ENCODE measurements at places on chromosomes 5 and 9.

- peak; percentile 95 for DNase-seq
Observed at GRCh38 chr5:68303754-68304420, 88.3 kb downstream of the PIK3R1 start.

DNA sequence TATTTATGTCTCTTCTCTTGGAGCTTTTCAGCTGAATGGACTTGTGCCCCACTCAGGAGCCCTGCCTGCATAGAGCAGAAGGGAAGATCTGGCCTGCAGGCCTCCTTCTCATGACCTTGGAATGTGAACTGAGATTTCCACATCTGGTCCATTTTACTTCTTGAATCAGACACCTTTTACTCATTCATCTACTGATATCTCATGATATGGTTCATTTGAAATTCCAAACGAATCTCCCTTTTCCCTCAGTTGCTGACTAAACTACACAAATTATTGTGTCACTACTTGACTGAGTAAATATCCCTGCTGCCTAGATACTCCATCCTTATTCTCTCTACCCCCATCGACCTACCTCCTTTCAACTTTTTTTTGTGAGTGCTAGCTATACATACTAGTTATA is 138.7 kb downstream of the PLCXD3 start:
- no peak for DNase-seq

GRCh38 chr5:96692441-96692840 is 30.3 kb downstream of the CAST start:
- DNase-seq = no peak

GRCh38 chr9:89000371-89000781 is 9.1 kb downstream of the S1PR3 start:
- DNase-seq = no peak

DNA sequence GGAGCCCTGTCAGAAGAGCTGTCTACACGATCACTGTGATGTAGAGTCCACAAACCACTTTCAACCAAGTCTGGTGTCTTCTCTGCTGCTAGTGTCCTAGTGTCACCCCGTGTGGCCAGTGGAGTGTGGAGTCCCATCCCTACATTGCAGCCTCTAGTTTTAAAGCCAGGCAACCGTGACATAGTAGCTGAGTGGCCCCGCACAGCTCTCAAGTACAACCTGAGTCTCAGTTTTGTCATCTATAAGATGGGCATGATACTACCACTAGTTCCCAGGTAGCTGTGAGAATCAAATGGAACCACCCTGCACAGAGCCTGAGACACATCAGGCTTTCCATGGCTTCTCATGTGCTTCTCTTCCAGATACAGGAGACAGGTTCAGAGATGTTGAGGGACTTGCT is 43.2 kb upstream of the AKNA start:
- DNase-seq = no peak

GRCh38 chr9:16064771-16065170 is 511.9 kb downstream of the CCDC171 start:
- DNase-seq = no peak

DNA sequence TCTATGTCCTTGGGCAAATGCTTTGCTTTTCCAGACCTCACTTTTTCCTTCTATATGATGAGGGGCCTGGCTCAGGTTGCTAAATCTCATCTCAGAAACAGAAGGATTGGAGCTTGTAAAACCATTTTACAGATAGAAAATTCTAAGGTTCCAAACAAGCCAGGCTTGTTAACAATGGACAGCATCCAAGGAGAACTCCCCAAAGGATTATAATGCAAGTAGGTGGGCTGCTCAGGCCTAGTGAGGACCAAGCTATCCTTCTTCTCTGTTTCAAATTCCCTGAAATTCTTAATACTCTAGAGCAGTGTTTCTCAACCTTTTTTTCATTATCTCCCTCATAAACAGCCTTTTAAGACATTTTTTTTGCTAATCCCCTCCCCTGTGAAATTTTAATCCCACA is 269.8 kb downstream of the TMEM38B start:
- DNase-seq = no peak

DNA sequence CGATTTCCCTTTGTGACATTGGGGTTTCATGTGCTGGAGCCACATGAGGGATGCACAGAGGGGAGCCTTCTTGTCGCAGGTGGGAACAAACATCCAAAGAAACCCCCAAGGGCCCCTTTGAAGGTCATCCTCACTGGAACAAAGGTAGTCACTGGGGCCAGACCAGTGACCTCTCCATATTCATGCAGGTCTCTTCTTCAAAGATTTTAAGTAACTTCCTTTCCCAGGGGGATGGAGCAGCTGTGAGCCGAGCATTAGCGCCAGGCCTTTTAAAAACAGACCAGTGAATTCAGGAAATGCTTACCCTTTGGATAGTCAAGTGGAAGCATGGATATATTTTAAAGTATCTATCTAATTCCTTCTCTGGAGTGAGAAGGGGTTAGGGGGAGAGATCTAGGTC is 33.0 kb downstream of the DAPK1 start:
- DNase-seq = no peak

DNA sequence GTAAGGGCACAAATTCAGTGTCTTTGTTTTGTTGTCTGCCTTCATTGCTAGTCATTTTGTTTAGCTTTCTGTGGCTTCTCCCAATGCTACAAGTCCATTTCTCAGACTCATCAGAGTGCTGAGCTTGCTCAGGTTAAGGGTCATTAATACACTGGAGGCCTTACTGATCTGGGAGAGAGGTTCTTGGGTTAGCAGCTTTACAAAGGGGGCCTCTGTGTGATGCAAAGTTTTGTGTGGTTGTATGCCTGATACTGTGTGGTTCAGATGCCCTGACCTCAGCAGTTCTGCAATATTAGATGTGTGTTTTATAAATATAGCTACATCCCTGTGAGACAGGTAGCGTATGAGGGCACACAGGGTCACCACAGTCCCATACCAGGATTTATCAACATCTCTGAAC is 34.8 kb upstream of the SMARCA2 start:
- no peak for DNase-seq

GRCh38 chr5:51033215-51033614 is 350.0 kb upstream of the ISL1 start:
- DNase-seq = no peak

DNA sequence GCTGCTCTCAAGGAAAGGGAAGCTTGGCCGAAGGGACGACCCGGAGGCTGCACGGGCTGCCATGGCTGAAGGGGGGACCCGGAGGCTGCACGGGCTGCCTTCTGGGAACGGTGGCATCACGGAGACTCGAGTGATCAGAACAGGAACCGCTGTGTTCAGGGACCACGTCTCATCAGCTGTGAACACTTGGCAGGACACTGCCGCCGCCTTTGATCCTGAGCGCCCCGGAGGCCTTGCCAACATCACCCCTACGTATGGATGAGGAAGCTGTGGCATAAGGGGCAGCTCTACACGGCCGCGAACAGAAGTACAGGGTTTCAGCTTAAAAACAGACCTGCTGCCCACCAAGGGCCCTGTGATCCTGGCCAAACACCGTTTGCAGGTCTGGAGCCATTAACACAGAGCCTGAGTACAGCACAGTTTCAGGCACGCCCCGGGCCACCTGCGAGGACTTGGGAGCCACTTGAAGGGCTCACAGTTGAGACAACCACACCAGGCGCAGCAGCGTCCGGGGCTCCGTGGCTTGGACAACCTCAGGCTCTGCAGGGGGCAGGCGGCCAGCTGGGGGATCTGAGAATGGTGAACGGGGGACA is 23.9 kb upstream of the TERT start:
- no peak for DNase-seq

DNA sequence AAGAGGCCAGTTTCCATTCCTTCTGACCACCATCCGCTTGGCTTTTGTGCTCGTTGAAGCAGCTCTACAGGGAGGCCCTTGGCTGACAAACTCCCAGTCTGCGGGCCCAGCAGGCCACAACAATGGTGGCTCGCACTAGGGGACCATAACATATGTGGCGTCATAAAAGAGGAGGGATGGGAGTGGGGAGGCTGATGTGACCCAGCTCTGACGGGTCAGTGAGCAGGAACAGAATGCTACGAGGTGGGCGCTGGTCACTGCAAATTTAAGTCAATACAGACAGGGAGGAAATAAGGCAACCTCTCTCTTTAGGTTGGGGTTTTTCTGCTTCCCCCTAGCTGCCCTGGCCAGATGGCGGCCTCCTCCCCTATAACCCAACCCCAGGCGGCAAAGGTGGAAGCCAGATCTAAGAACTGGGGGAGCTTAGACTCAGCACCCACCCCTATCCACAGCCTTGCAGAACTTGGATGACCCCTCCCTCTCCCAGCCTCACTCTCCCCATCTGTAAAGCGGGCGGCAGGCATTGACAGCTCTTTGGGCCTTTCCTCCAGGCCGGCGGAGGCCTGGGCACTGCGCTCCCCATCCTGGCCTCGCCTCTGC is 778 bp downstream of the FRRS1L start:
- DNase-seq = no peak

DNA sequence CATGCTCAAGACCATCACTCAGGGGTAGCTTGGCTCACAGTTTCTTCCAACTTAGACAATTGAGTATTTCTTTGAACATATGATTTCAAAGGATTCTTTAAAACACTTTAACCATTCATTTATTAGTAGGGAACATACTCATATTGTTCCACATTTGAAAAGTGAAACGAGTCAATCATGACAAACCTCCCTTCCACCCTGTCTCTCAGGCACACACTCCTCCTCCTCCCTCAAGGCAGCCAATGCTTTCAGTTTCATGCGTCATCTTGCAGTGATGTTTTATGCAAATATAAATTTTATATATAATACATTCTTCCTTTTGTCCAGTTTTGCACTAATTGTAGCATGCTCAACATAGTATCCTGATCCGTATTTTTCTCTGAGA is 126.0 kb upstream of the BOD1 start:
- no peak for DNase-seq
